ENCODE measurements at places on chromosomes 12 and 14.

GRCh38 chr14:36683083-36683724 is 21.5 kb downstream of the PAX9 start:
- DNase-seq: no peak

DNA sequence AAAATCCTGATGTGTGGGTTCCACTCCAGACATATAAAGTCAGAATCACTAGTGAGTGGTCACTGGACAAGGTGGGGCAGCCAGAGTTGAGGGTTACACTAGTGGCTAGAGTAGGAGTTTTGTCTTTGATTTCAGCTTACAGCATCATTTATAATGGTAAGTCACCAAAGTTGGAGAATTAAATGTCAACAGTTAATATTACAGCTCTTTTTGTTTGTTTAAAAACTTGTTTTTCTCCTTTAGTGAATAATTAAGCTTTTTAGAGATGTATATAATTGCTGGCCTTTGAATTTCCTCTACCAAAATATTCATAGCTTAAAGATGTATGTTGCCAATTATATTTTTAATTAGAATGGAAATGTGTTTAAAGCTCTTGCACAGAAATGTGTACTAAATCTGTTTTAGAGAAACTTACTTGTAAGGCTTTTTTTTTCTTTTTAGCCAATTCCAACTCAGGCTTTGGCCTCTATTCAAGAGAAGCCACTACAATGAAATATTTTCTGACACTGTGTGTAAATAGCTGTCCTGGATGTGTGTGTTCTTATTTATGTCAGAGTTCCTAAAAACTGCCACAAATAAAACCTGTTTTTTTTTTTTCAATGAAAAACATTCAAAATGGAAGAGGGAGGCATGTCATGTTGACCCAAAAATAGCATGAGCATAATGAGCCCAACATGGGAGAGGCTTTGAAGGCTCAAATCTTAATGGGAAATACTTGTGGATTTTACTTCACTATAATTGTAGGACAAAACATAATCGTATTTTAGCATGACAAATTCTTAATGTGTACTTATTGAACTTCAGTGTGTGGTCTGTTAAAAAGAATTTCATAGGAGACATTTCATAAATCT is 92.2 kb downstream of the TBC1D30 start:
- no peak for DNase-seq

DNA sequence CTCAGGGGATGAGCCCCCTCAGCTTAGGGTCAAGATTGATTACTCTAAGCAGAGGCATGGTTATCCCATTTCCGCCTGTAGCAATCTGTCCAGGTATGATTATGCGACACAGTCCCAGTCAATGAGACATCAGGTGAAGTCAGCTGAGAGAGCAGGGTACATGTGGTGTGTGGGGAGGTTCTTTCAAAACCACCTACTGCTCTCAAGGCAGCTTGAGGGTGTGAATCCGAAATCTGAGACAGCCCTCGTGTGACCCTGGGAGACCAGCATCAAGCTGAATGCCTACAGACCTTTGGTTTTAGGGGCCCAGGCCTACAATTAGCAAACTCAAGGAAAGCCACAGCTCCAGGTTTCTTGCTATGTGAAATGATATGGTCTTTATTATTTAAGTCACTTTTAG is 275.7 kb downstream of the ITPR2 start:
- no peak for DNase-seq

DNA sequence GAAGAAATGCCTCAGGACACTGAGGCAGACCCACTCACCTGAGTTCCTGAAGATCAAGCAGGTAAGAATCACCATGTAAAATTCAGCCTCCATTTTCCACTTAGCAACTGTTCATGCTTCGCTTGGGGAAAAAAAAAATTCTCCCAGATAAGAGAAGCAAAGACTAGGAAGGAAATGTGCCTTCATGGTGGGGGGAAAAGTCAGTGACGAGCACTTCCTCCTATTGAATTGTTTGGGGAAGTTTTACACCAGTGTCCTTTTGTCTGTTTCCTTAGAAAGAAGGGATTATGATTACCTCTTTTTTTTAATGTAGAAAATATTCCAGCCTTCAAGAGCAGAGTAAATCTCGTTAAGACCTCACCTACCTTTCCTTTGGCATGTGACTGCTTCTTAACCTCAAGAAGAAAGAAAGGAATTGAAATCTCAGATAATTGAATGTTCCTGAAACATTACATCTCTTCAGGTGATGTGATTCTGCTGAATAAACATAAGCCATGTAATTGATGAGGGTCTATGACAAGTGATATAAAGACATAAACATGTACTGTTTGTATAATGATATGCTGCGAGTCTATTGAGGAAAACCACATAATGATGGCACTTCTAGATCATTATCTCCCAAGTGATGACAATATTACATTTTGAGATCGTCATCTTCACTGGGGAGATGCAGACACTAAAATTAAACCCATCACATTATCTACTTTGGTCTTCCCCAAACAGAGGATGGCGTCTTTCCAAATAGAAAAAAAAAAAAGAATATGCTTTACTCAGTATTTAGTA is at the start of gene PTPRB:
PTPRB (minus strand) TSS at position 127 of the 783 bp plus-strand sequence; CDS start at position 93, 34 bp downstream.
- no peak for DNase-seq

GRCh38 chr12:76025601-76026575 is 5.7 kb downstream of the PHLDA1 start:
- no peak for DNase-seq

- peak; percentile 5 for DNase-seq
Measured at GRCh38 chr14:33848706-33849454, 102.0 kb downstream of the EGLN3 start.

DNA sequence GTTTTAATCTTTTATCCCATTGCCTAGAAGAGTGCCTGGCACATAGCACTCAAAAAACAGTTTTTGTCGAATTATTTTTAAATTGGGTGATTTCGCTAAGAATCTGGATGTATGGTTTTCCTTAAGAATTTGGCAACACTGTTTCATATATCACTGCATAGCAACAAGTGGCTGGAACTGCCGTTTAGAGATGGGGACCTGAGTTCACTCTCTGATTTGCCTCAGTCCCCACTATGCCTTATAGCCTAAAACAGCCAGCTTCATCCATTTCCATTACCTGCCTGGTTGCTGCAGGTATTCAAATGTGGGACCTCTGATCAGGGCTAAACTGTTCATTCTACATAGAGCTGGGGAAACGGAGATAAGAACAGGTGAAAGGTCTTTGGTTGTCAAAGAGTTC is 1.8 kb downstream of the HEBP1 start:
- no peak for DNase-seq

DNA sequence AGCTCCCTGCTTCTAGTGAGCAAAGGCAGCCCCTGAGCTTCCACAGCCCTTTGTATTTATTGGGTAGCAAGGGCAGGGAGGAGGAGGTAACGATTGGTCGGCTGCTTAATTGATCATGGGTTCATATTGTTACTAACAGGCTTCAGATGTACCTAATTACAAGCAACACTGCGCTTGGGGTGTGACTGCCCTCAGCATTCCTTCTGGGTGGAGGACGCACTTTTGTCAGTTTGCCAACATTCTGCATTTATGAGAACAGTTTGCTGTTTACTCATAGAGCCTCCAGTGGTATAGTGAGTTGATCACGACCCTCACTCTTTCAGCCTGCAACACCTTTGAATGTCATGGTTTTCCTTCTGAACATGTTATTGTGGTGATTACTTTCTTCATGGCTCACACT is 9.6 kb downstream of the TSHR start:
- no peak for DNase-seq

GRCh38 chr14:95119336-95119735 is 38.0 kb downstream of the DICER1 start:
- DNase-seq: no peak

GRCh38 chr14:100098171-100098570 is 32.9 kb downstream of the EVL start:
- DNase-seq: no peak

DNA sequence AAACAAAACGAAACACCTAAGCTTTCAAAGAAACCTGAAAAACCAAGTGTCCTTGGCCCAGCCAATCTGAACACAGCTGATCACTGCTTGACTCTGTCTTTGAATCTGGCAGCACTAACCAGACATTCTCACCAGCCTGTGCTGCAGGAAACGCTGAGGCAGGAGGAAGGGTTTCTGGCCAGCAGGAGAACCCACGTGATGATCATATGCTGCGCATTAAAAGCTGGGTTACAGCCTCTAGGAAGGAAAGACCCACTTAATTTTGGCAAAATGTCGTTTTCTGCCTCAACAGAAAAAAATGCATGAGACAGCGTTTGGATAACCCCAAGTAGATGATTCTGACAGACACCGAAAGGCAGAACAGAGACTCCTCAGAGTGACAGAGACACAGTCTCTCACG is 9.8 kb downstream of the APPL2 start:
- DNase-seq: peak; percentile 6

Measured in CD4-positive, alpha-beta T cell treated with Interleukin-12 subunit alpha and Interleukin-12 subunit beta, for 1 hour (primary cell).